MCF 10A (cell line): ENCODE measurements at places on chromosomes 3 and 15.

GRCh38 chr3:46321461-46322104 is 32.3 kb upstream of the CCR2 start:
- H3K4me1 ChIP-seq = no peaks in the 10 kb centered on the region
- no peaks in the 10 kb centered on the region for H3K36me3 ChIP-seq
- H3K27me3 ChIP-seq = peaks cover 36% of the 10 kb centered on the region
- no peak for DNase-seq
- no peak overlapping the region for H3K27ac ChIP-seq

DNA sequence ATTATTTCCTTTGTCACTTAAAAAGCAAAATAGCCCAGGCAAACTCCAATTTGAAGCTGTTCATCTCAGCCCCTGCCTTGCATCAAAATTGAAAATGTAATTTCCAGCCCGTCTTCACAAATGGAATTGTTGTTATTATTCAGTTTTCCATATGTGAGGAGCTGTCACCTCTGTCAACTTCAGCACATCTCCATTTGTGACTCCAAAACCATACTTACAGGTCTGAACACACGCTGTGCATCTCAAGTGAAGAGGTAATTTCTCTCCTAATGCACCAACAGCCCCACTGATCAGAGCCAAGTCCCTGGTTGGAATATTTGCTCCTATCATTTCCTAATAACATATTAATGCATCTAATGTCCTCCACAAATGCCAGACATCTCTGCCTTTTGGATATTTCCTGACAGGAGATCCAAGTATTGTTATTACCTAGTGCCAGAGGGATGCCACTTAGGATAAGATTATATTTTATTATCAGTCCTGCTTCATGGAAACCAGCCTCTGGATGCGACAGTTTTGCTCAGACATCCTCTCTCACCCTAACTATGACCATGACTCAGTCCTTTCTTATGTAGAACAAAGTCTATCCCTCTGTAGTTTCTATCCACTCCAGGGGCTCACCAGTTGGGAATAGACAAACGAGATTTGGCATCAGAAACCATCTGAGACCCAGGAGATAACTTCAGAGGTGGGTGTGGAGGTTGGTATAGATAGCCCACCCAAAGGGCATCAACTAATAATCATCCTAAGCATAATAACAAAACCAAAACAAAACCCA is 379.8 kb downstream of the VPS13C start:
- H3K27ac ChIP-seq = no peak overlapping the region
- no peak for DNase-seq
- no peaks in the 10 kb centered on the region for H3K27me3 ChIP-seq
- H3K4me3 ChIP-seq = no peak overlapping the region

DNA sequence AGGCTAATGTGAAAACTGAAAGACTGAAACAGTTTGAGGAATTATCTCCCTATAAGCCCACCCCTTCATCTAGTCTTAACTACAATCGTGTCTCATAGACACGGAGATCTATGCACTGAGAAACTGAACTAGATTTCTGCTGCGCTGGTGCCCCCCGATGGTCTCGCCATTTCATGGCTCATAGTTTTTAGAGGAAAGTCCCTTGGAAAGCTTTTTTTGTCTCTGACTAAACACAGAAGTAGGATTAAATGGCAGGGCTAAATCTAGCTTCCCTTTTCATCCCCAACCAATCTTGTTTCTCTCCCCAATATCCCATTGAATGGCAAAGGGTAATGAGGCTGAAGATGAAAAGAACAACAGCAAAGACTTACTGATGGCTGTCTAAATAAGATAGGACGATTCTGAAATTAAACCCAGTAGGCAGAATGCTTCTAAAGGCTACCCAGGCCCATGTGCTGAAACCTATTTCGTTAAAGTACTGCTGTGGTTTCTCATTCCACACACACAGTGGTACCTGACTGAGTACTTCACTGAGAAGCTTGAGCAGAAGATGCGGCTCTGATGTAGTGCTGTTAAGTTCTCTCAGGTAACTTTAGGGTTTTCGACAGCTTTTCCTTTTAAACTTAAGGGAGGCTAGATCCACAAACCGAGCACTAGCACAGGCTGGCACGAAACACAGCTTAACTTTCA is 142.7 kb downstream of the GADL1 start:
- no peaks in the 10 kb centered on the region for H3K36me3 ChIP-seq
- no peaks in the 10 kb centered on the region for H3K27me3 ChIP-seq
- no peak overlapping the region for H3K4me3 ChIP-seq
- H3K27ac ChIP-seq = no peak overlapping the region

DNA sequence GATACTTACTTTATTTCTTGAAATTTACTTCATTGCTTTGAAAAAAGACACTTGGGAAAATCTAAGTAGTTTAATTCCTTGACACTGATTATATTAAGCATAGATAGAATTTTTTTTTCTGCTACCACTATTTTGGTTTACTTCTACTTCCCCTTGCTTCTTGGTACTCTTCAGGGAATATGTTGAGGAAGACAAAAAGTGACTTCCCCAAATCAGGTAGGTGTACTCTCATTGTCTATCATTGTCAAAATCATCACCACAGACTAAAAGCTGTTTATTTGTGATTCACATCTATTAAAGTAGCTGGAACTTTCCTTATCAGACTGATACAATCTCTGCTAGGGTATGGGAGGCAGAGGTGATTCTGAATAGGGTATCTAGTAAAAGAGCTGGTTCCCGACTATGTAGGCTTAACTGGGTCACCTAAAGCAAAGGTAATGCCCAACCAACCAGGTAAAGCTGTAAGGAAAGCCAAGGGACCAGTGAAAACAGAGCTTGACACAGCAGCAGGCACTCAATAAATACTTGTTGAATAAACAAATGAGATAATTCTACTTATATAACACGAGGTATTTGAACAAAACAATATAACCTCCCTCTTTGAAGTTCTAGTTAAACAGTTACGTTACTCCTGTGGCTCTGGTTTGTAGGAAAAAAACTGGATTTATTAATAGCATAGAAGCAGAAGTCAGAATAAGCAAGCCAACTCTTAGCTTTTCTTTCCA is 346.9 kb downstream of the PLCL2 start:
- H3K27me3 ChIP-seq = no peaks in the 10 kb centered on the region
- H3K27ac ChIP-seq = no peak overlapping the region
- H3K36me3 ChIP-seq = peaks cover 7% of the 10 kb centered on the region
- no peak for DNase-seq

- H3K4me3 ChIP-seq = no peak overlapping the region
- peaks cover 5% of the 10 kb centered on the region for H3K4me1 ChIP-seq
- no peaks in the 10 kb centered on the region for H3K36me3 ChIP-seq
- no peak for DNase-seq
Observed at GRCh38 chr3:157113832-157114505, 46.0 kb downstream of the CCNL1 start.

DNA sequence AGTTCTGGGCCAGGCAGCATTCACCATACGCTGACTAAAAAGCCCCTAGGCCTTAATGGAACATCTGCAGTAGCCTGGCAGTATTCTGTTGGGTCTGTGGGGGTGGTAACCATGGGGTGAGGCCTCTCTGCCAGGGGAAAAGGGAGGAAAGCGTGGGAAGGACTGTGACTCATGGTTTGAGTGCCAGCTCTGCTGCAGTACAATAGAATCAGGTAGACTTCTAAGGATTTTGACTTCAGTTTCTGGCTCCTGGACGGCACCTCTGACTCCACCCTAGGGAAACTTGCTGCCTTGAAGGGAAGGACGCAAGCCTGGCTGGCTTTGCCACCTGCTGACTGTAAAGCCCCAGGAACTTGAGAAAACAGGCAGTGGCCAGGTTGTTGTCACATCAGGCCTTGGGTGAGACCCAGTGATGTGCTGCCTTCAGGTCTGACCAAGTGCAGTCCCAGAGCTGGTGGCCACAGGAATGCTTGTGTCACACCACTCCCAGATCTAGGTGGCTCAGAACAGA is 148.6 kb downstream of the SUCNR1 start:
- H3K27me3 ChIP-seq = no peaks in the 10 kb centered on the region
- H3K4me3 ChIP-seq = no peak overlapping the region
- no peak overlapping the region for H3K27ac ChIP-seq
- peaks cover 38% of the 10 kb centered on the region for H3K4me1 ChIP-seq
- H3K36me3 ChIP-seq = no peaks in the 10 kb centered on the region

DNA sequence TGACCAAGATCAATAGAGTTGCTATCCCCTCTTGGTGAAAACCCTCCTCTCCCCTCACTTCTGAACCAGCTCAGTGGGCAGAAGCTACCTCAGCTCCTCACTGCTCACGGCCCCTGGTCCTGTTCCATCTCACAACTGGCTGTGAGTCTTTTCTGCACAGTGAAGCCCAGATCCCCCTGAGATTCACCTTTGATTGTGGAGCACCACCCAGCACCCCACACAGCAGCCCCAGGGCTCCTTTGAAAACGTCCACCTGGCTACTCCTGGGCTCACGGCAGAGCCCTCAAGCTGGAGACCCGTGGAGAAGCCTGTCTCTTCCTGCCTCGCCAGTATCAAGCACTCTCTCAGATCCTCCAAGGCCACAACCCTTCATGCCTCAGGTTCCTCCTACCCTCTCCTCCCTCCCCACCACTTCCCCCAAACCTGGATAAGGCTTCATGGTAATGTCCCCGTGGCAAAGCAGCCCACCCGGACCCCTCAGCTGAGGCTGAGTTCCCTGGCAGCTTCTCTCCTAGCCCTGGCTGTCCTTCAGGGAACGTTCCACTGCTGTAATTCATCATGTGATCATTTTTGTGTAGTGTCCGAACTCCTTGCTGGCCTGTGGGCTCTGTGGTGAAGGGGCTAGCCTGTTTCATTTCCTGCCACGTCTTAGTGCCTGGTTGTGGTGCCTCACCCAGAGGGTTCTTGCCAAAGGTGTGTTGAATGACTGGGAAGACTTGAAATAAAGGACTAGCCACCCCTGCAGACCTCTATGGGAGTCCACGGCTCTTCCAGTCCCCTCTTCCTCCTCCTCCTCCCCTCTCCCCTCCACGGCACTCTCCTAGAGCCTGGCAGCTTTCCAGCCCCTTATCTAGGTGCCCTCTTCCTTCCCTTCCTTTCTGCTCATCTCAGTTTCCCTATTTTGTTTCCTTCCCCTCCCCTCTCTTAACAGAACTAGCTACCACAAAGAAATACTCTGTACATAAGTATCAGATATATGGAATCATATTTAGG is 44.5 kb downstream of the KY start:
- H3K36me3 ChIP-seq = no peaks in the 10 kb centered on the region
- H3K4me3 ChIP-seq = no peak overlapping the region
- no peak for DNase-seq
- peaks cover 9% of the 10 kb centered on the region for H3K4me1 ChIP-seq

- H3K4me3 ChIP-seq = no peak overlapping the region
- no peaks in the 10 kb centered on the region for H3K27me3 ChIP-seq
- H3K4me1 ChIP-seq = peaks cover under 1% of the 10 kb centered on the region
- no peaks in the 10 kb centered on the region for H3K36me3 ChIP-seq
- no peak for DNase-seq
Observed at GRCh38 chr3:188700501-188700900, 471.3 kb upstream of the TPRG1 start.

- H3K4me1 ChIP-seq = peaks cover 5% of the 10 kb centered on the region
- no peaks in the 10 kb centered on the region for H3K27me3 ChIP-seq
- no peak overlapping the region for H3K4me3 ChIP-seq
- H3K36me3 ChIP-seq = no peaks in the 10 kb centered on the region
- no peak for DNase-seq
Observed at GRCh38 chr15:78127882-78128281, 3.4 kb downstream of the CIB2 start.

GRCh38 chr15:51313074-51313393 is 25.4 kb downstream of the CYP19A1 start:
- DNase-seq = peak; percentile 60
- no peak overlapping the region for H3K4me3 ChIP-seq
- no peak overlapping the region for H3K27ac ChIP-seq
- H3K27me3 ChIP-seq = no peaks in the 10 kb centered on the region

DNA sequence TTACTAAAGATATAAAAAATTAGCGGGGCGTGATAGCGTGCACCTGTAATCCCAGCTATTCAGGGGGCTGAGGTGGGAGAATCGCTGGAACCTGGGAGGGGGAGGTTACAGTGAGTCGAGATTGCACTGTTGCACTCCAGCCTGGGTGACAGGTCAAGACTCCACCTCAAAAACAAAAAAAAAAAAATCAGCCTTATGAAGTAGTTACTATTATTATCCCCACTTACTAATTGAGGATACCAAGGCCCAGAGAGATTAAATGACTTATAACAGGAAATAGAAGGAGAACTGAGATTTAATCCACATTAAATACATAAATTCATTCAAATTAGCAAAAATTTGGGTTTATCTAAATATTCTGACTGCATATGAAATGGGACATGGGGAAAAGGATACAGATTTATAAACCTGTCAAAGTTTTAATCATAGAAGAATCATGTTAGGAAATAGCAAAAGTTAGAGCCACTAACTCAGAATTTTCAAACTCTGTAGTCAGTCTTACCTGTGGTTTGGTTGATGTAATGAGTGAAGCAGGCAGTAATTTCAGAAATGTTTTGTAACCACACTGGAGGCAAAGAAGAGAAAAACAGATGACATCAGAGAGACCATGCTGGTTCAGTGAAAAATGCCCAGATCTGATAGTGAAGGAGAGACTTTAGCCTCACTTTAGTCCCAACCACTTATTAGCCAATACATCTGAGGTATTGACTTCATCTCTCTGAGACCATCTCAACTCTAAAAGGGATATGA is 25.0 kb upstream of the ACAP2 start:
- no peaks in the 10 kb centered on the region for H3K36me3 ChIP-seq
- H3K27ac ChIP-seq = no peak overlapping the region
- no peaks in the 10 kb centered on the region for H3K27me3 ChIP-seq
- H3K4me3 ChIP-seq = no peak overlapping the region
- DNase-seq = no peak
- H3K4me1 ChIP-seq = no peaks in the 10 kb centered on the region

GRCh38 chr15:41013691-41014414 is 60.6 kb downstream of the CHAC1 start:
- peaks cover 11% of the 10 kb centered on the region for H3K4me1 ChIP-seq
- peak; percentile 67 for DNase-seq
- peaks cover 32% of the 10 kb centered on the region for H3K36me3 ChIP-seq
- no peak overlapping the region for H3K4me3 ChIP-seq

GRCh38 chr3:72129501-72130094 is 344.6 kb upstream of the PROK2 start:
- H3K36me3 ChIP-seq = no peaks in the 10 kb centered on the region
- DNase-seq = no peak

GRCh38 chr15:99906311-99906710 is 173.1 kb upstream of the LYSMD4 start:
- no peaks in the 10 kb centered on the region for H3K36me3 ChIP-seq
- H3K4me3 ChIP-seq = no peak overlapping the region
- DNase-seq = no peak
- peaks cover 19% of the 10 kb centered on the region for H3K27me3 ChIP-seq
- no peaks in the 10 kb centered on the region for H3K4me1 ChIP-seq

- H3K4me1 ChIP-seq = no peaks in the 10 kb centered on the region
- DNase-seq = no peak
- no peaks in the 10 kb centered on the region for H3K36me3 ChIP-seq
- H3K27ac ChIP-seq = no peak overlapping the region
- no peak overlapping the region for H3K4me3 ChIP-seq
Observed at GRCh38 chr3:25113891-25114290, 314.2 kb upstream of the RARB start.

DNA sequence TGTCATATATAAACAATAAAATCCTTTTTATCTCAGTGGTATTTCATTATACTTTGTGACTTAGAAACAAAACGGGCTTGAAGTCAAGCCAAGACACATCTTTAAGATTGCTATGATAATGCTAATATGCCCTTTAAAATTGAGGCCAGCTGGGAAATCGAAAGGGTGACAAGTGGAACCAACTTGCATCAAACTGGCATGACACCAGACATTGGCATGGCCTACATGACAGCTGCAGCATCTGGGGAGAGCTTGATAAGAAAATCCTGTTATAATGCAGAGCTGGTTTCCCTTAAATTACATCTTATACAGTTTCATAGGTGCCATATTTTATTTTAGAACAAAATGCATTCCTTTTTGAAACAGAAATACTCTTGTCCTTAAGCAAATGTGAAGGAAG is 325.2 kb downstream of the ZBBX start:
- H3K27ac ChIP-seq = no peak overlapping the region
- no peak for DNase-seq
- no peaks in the 10 kb centered on the region for H3K27me3 ChIP-seq
- no peaks in the 10 kb centered on the region for H3K4me1 ChIP-seq
- no peak overlapping the region for H3K4me3 ChIP-seq
- no peaks in the 10 kb centered on the region for H3K36me3 ChIP-seq
